ENCODE measurements at places on chromosomes 11 and 22. TPM values are rescaled to one million over a fixed set of nuclear protein-coding genes. Genes with fewer than 3 reads are reported as not detected.

- DNase-seq: no peak
These were observed 70.8 kb downstream of the RAB38 start for GRCh38 chr11:88104408-88104807.

GRCh38 chr22:37371911-37372310 lies 55.4 kb downstream of the ELFN2 start:
- no peak for DNase-seq

GRCh38 chr22:36335621-36336020 lies 52.1 kb downstream of the MYH9 start:
- DNase-seq: no peak

The AGBL2 gene
- total RNA-seq: 0.25 TPM

The YIF1A gene
- 41.1 TPM for total RNA-seq
